ENCODE measurements at places on chromosomes 3 and 15.

- no peak for DNase-seq
Measured at GRCh38 chr15:55226127-55226526, 29.4 kb upstream of the RSL24D1 start.

DNA sequence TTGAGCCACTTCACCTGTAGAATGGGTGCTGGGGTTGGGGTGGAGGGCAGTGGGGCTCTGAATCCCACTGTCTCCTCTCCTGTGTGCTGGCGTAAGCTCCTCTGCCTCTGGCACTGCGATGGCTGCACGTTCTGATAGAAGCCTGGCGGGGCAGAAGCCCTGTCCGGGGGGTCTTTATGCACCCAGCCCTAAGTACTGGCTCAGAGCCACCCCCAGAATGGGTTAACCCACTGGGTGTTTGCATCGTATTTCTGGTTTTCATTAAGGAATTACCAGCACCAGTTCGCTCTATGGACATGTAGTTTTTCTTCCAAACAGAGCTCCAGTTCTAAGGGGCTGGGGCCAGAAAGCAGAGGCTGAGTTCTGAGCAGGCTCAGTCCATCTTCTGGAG, 37.7 kb upstream of the CDCP1 start:
- DNase-seq, result no peak

DNA sequence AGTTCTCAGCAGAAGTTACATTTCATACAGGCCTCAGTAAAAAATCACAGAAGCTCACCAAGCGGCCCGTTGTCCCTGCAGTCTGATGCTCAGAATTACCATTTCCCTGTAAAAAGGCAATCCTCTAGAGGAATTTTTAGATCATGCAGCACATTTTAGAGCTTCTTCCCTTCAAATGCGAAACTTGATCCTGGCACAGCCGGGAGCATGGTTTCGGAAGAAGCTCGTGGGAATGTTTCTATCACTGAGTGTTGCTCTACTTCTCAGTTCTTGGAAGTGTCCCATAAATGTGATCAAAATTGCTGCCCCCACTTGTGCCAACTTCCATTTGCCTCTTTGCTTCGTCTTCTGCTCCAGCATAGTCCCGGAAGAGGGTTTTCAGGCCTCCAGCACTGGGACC, 3.8 kb upstream of the H1-8 start:
- DNase-seq, result no peak

DNA sequence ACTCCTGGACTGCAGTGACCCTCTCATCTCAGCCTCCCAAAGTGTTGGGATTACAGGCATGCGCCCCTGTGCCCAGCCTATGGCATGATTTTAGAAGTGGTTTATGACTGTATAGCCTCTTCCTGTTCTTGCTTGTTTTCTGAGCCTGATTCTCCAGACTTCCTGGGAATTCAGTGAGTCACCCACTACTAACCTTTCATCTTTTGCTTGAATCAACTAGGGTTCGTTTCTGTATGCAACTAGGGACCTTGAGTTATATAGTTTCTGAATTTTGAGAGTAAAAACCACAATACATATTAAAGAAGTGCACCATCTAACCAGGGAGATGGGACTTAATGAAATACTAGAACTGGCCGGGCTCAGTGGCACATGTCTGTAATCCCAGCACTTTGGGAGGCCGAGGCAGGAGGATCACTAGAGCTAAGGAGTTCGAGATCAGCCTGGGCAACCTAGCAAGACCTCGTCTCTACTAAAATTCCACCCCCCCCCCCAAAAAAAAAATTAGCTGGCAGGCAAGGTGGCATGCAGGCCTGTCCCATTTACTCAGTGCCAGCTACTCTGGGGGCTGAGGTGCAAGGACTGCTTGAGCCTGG, 76.0 kb downstream of the ZNF609 start:
- peak; percentile 67 for DNase-seq

- no peak for DNase-seq
Measured at GRCh38 chr15:43408789-43409188, 37.9 kb downstream of the TUBGCP4 start.

DNA sequence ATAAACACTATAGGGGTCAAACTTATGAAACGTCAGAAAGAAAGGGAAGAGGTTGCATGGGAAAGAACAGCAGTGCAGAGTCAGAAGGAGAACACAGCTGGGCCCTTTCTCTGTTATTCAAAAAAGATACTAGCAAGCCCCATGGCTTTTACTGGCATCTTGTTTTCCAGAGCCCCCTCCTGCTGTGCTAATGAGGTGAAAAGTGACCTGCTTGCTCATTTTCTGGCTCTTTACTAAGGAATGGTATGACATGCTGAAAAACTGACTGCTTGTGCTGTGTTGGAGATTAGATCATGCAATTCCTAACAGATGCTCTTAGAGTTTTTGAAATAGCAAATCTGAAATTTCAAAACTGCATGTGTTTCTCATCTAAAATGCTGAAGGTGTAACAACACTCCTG, 541.6 kb upstream of the ALCAM start:
- no peak for DNase-seq
